ENCODE measurements at places on chromosomes 5 and 9. TPM values are rescaled to one million over a fixed set of nuclear protein-coding genes. Genes with fewer than 3 reads are reported as not detected.

- DNase-seq: peak; percentile 9
Observed at GRCh38 chr5:84693256-84693655, 308.6 kb upstream of the EDIL3 start.

- DNase-seq: no peak
Observed at GRCh38 chr9:7622481-7622880, 177.1 kb downstream of the DMAC1 start.

DNA sequence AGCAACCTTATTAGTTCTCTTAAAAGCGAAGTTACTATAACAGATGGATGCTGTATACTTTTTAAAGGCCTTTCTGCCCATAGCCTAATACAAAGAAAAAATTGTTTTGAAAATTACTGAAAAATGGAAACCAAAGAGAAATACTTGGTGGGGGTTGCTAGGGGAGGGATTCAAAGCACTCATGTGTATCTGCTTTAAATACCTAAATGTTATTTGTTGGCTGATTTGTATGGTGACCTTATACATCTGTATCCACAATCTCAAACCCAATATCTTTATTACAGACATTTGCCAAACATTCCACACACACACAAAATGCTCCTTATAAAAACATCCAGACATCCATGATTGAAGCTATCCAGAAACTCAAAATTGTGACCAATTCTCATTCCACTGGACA is 172.0 kb downstream of the ADAMTS12 start:
- DNase-seq: no peak

DNA sequence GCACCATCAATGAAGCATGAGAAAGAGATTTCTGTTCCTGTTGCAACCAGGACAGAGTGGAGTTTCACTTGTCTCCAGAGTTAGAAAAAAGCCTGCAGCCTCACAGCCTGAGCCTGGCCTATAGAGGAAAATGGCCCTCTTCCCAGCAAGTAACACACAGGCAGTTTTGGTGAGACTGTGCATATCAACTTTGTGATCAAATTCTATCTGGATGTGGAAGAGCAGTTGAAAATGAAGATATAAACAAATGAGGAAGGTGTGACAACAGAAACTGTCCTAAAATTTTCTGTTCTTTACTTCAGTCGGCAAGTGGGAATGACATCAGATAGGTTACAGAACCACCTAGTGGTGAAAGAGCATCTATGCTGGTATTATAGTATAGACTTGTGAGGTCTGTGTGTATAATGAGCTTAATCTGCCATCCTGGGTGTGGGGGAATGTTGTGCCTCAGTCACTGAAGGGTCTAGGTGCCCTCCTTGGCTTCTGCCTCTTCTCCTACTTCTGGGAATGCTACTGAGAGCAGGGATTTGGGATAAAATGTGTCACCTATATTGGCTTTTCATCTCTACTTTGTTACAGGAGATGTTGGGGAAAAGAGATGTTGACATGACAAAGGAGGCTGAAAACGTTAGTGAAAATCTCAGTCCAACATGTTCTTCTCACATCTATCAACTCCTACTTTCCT is 28.2 kb downstream of the YIPF5 start:
- DNase-seq: peak; percentile 31

DNA sequence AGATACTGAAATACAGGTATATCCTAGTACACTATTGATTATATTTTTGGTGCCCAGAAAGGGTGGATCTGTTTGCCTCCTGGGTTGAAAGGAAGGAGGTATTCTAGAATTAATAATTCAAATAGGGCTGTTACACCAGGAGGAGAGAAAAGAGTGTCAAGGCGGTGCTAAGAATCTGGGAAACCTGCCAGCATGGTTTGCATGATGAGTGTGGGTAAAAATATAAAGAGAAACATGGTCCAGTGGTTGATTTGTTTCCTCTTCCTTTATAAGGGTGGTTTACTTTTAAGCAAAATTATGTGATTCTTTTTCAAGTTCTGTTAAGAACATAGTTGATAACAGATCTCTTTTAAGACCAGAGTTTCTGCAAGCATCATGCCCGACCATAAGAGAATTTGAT is 69.4 kb upstream of the NFIB start:
- peak; percentile 34 for DNase-seq

- DNase-seq: peak; percentile 47
Observed at GRCh38 chr5:141734501-141735229, 52.6 kb upstream of the ARAP3 start.

- DNase-seq: no peak
Observed at GRCh38 chr9:71504636-71505035, 263.7 kb downstream of the CEMIP2 start.

The DBH gene
- total RNA-seq: not detected

The FOXD4L3 gene
- not detected for total RNA-seq

The PCDHGA2 gene
- 7.0 TPM for total RNA-seq

The HACD4 gene
- total RNA-seq: 0.24 TPM

All from RPMI7951 (cell line).